ENCODE measurements at places on chromosomes 3 and 15. TPM values are rescaled to one million over a fixed set of nuclear protein-coding genes. Genes with fewer than 3 reads are reported as not detected.
A peak's percentile ranks its signal among the peaks of the same experiment; 100 is the strongest.

- no peaks in the 10 kb centered on the region for H3K4me1 ChIP-seq
- H3K36me3 ChIP-seq, result no peaks in the 10 kb centered on the region
- no peak for DNase-seq
- no peak overlapping the region for H3K4me3 ChIP-seq
- no peak overlapping the region for H3K27ac ChIP-seq
These were observed 1544.9 kb downstream of the SI start for GRCh38 chr3:163533381-163533780.

- no peak overlapping the region for H3K27ac ChIP-seq
- DNase-seq, result no peak
- no peaks in the 10 kb centered on the region for H3K36me3 ChIP-seq
These were observed 22.0 kb upstream of the GNB5 start for GRCh38 chr15:52213206-52213605.

DNA sequence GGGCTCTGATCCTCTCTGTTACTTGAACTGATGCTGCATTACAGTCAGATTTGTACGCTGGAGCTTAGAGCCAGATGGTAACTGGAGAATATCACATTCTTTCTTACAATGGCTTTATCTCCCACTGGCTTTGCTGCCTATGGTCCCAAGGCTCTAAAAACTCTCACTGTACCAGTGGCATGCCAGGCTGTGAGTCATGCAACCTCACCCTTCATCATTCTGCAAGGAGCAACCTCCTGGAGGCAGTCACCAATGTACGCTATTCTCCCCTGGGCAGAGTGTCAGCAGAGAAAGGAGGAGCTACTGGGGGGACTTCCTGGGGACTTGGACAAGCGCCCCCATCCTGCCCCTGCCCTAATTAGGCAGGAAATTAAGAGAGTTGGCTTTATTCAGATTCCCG, 97.9 kb upstream of the EIF1B start:
- no peaks in the 10 kb centered on the region for H3K36me3 ChIP-seq
- H3K27me3 ChIP-seq, result no peaks in the 10 kb centered on the region
- no peak overlapping the region for H3K27ac ChIP-seq
- no peaks in the 10 kb centered on the region for H3K4me1 ChIP-seq
- peak; percentile 51 for DNase-seq

DNA sequence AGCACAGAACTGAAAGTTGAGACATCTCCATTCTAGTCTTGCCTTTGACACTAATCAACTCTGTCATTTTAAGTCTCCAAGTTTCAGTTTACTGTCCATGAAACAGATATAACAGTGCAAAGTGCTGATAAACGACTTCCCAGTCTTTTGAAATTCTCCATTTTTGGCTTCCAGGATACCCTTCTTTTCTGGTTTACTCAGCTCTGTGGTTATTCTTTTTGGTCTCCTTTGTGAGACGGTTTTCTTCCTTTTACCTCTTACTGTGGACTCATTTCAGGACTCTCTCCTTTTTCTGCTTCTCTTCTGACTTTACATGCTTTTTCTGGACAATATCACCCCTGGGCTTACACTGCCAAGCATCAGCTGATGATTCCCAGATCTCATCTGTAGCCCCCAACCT, 18.9 kb downstream of the SST start:
- no peaks in the 10 kb centered on the region for H3K36me3 ChIP-seq
- H3K4me1 ChIP-seq, result no peaks in the 10 kb centered on the region
- DNase-seq, result no peak
- H3K27ac ChIP-seq, result no peak overlapping the region

- H3K27ac ChIP-seq, result no peak overlapping the region
- H3K27me3 ChIP-seq, result no peaks in the 10 kb centered on the region
- H3K4me1 ChIP-seq, result no peaks in the 10 kb centered on the region
- H3K4me3 ChIP-seq, result no peak overlapping the region
These were observed 178.0 kb downstream of the PCCB start for GRCh38 chr3:136428167-136428566.

GRCh38 chr15:92951800-92952457, 51.8 kb downstream of the CHD2 start:
- no peak for DNase-seq
- H3K4me3 ChIP-seq, result no peak overlapping the region
- no peaks in the 10 kb centered on the region for H3K4me1 ChIP-seq
- no peaks in the 10 kb centered on the region for H3K27me3 ChIP-seq
- H3K36me3 ChIP-seq, result peaks cover 99% of the 10 kb centered on the region
- no peak overlapping the region for H3K27ac ChIP-seq

- no peak overlapping the region for H3K4me3 ChIP-seq
- no peak overlapping the region for H3K27ac ChIP-seq
- no peaks in the 10 kb centered on the region for H3K27me3 ChIP-seq
- DNase-seq, result peak; percentile 17
- H3K4me1 ChIP-seq, result no peaks in the 10 kb centered on the region
These were observed 665.2 kb upstream of the ADAMTS9 start for GRCh38 chr3:65352951-65353350.

The ISG20 gene
- not detected for total RNA-seq

- H3K4me3 ChIP-seq, result no peak overlapping the region
- no peaks in the 10 kb centered on the region for H3K27me3 ChIP-seq
- no peaks in the 10 kb centered on the region for H3K36me3 ChIP-seq
- DNase-seq, result no peak
These were observed 17.8 kb downstream of the HERC1 start for GRCh38 chr15:63815796-63816533.

DNA sequence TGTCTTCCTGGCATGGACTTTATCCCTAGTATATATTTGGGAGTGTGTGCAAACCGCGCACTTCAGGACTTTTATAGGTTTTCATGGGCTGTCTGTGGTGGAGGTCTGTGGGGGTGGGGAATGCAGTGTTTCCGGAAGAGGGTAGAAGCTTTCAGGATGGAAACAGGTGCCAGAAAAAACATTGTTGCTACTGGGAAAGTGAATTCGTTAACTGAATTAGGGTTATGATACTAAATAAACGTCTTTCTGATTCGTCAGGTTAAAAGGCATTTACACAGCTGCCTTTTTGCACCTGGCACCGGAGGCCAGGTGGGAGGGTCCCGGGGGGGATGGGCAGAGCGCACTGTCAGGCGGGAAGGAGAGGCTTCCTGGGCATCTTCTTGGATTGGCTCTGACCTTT, 62.1 kb downstream of the SLCO3A1 start:
- H3K27me3 ChIP-seq, result no peaks in the 10 kb centered on the region
- peaks cover 5% of the 10 kb centered on the region for H3K4me1 ChIP-seq
- no peak overlapping the region for H3K4me3 ChIP-seq

DNA sequence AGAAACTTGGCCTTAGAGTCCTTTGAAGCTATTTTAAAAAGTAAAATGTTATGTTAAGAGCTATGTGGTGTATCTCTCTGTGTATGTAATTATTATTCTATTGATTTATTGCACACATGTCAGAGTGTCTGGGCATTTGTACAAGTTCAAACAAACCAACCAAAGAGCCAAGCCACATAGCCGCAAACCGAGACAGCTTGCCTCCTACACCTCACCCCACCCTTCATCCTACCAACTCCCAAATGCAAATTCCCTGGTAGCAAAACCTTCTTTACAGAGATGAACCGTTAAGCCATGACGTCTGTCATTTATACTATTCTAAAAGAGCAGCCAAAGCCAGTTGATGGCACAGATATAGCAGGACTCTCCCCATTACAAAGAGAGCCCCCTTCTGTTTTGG, 332.3 kb downstream of the ERC2 start:
- no peaks in the 10 kb centered on the region for H3K27me3 ChIP-seq
- peaks cover 29% of the 10 kb centered on the region for H3K4me1 ChIP-seq
- no peaks in the 10 kb centered on the region for H3K36me3 ChIP-seq
- no peak overlapping the region for H3K27ac ChIP-seq

GRCh38 chr15:88401251-88401995, 65.8 kb downstream of the MRPL46 start:
- no peak for DNase-seq
- no peak overlapping the region for H3K4me3 ChIP-seq
- 0 out of 2 replicates have a peak, but pooled peaks cover 3% of the 10 kb centered on the region for H3K4me1 ChIP-seq
- H3K36me3 ChIP-seq, result no peaks in the 10 kb centered on the region

DNA sequence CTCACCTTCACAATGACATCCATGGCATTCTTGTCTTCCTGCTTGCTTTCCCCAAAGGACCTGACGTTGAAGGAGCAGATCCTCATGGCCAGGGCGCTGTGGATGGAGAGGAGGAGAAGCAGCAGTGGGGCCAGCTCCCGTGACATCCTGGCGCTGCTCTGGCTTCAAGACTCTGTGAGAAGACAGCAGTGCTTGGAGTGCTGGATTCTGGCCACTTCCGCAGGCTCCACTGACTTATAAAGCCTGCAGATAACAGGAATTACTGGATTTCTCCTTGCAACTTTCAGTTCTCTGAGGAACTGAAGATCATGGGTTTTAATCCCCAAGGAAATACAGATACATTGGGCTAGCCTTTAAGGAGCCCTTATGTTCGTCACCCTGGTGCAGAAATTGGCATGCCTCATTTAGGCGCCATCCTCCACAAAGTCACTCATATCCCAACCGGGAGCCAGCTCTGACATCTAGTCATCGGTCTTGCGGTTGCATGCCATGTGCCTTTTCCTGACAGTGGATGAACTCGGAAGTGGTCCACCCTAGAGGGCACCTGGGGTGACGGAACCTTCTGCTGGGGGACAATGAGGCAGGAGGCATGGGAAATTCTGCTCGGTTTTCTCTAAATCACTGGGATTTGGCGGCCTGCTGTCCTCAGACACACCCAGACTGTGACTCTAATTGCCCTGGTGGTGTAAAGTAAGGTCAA, at the start of gene DNASE1L3:
TSS of gene DNASE1L3 (minus strand) at position 212 of the 700 bp plus-strand sequence. CDS start at position 146, 66 bp downstream.
- no peaks in the 10 kb centered on the region for H3K36me3 ChIP-seq
- no peak within 1 kb of the TSS for H3K27ac ChIP-seq
- DNase-seq, result no peak
- H3K4me1 ChIP-seq, result peaks cover 6% of the 10 kb centered on the region

The TLR9 gene
- total RNA-seq, result not detected

The SLC24A5 gene
- not detected for total RNA-seq

DNA sequence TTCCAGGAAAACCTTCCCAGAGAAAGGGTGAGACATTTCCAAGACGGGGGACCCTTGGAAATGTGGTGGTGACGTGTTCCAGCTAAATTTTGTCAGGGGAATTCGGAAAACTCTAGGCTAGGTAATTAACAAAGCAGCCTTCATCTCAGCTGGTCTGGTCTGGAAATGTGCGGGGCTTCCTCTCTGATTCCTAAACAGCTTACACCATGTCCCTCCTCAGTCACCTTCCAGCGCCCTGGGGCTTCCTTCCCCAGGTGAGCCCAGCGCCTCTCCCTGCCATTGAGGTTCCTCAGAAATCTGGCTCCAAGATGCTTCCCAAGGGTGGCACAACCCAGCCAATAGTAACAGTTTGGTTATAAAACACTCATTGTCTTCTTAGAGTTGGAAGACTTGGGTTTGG, 571 bp downstream of the ACAD9 start:
- H3K4me3 ChIP-seq, result peak overlapping the region; percentile 83
- no peak for DNase-seq
- peaks cover 14% of the 10 kb centered on the region for H3K4me1 ChIP-seq
- peak overlapping the region; percentile 98 for H3K27ac ChIP-seq
- peaks cover 10% of the 10 kb centered on the region for H3K36me3 ChIP-seq
- H3K27me3 ChIP-seq, result no peaks in the 10 kb centered on the region

DNA sequence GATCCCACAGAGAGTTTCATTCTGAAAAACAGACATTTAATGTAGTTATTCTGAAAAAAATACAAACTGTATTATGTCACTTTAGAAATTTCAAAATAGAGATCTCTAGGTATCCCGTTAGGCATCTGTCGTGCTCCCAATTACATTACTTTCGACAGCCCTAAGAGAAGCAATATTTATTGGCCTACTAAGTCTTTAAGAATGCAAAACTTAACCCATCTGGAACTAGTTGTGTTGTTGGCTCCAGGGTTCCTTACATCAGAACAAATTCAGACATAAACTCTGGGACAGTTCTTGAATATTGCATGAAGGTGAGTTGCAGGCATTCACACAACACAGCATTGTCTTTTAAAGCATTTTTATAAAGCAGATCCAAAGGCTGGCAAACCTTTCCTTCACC, 498.4 kb downstream of the FHIT start:
- peak; percentile 80 for DNase-seq
- H3K27me3 ChIP-seq, result no peaks in the 10 kb centered on the region
- H3K36me3 ChIP-seq, result no peaks in the 10 kb centered on the region

The DCBLD2 gene
- 151 TPM for total RNA-seq

DNA sequence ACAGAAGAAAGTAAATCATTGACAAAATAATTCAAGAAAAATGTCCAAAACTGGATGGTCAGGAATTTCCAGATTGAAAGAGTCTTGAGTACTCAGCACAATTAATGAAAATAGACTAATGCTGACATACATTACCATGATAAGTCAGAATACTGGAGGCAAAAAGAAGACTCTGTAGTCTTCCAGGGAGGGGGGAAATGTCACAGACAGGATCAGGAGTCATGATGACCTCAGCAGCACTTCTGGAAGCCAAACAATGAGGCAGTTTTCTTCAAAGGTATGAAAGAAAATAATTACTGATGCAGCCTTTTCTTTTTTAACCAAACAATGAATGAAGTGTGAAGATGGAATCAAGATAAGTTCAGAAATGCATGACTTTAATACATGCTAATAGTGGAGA, 30.1 kb upstream of the SLC22A13 start:
- no peak overlapping the region for H3K4me3 ChIP-seq
- peaks cover 9% of the 10 kb centered on the region for H3K4me1 ChIP-seq
- no peak overlapping the region for H3K27ac ChIP-seq
- peak; percentile 35 for DNase-seq
- peaks cover 58% of the 10 kb centered on the region for H3K36me3 ChIP-seq

The TRIM59 gene
- 14.8 TPM for total RNA-seq

DNA sequence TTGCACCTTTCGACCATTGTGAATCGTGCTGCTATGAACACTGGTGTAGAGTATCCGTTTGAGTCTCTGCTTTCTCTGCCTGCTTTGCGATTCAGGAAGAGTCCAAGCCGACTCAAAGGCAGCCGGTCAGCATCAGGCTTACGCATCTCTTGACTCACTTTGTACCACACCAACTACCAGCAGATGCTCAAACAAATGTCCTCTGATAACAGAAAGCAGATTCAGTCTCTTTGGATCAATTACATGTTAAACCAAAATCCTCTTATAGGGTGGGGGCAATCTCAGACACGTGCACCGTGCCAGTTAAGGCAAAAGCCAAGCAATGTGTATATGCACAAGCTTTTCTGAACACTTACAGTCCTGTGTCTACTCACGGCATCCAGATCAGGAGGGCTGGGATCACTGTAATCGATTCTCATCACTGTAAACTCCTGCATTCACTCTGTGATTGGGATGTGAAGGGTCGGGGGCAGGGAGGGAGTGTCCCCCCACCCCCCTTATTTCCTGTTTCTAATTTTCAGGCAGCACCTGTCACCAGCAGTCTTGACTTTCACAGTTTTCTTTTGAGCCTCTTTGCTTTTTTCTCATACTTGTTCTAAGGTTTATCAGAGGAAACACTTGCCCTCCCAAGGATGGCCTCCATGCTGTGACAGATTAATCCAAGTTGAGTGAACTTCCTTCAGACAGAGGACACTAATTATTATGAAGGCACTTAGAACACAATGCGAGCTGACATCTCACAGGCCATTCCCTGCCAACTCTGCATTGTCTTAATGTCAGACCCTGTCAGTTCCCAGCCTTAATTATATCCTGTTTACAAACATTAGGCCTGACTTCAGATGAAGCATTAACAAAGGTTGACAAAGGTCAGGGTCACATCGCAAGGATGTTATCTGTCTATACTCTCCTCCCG, 153.5 kb downstream of the MECOM start:
- no peaks in the 10 kb centered on the region for H3K4me1 ChIP-seq
- no peak overlapping the region for H3K27ac ChIP-seq
- H3K4me3 ChIP-seq, result no peak overlapping the region
- 0 out of 2 replicates have a peak, but pooled peaks cover 9% of the 10 kb centered on the region for H3K27me3 ChIP-seq
- no peak for DNase-seq

- DNase-seq, result no peak
- no peaks in the 10 kb centered on the region for H3K27me3 ChIP-seq
- no peak overlapping the region for H3K4me3 ChIP-seq
- H3K36me3 ChIP-seq, result no peaks in the 10 kb centered on the region
- no peak overlapping the region for H3K27ac ChIP-seq
These were observed 288.7 kb downstream of the GBE1 start for GRCh38 chr3:81472600-81473362.

- H3K27me3 ChIP-seq, result no peaks in the 10 kb centered on the region
- no peaks in the 10 kb centered on the region for H3K4me1 ChIP-seq
- H3K4me3 ChIP-seq, result no peak overlapping the region
These were observed 312.1 kb downstream of the ARRDC4 start for GRCh38 chr15:98272625-98273024.
